Neural crest cell (in vitro differentiated cells): ENCODE measurements at places on chromosomes 4 and X. TPM values are rescaled to one million over a fixed set of nuclear protein-coding genes. Genes with fewer than 3 reads are reported as not detected.

- DNase-seq: no peak
Measured at GRCh38 chr4:159981469-159981856, 878.6 kb downstream of the RAPGEF2 start.

DNA sequence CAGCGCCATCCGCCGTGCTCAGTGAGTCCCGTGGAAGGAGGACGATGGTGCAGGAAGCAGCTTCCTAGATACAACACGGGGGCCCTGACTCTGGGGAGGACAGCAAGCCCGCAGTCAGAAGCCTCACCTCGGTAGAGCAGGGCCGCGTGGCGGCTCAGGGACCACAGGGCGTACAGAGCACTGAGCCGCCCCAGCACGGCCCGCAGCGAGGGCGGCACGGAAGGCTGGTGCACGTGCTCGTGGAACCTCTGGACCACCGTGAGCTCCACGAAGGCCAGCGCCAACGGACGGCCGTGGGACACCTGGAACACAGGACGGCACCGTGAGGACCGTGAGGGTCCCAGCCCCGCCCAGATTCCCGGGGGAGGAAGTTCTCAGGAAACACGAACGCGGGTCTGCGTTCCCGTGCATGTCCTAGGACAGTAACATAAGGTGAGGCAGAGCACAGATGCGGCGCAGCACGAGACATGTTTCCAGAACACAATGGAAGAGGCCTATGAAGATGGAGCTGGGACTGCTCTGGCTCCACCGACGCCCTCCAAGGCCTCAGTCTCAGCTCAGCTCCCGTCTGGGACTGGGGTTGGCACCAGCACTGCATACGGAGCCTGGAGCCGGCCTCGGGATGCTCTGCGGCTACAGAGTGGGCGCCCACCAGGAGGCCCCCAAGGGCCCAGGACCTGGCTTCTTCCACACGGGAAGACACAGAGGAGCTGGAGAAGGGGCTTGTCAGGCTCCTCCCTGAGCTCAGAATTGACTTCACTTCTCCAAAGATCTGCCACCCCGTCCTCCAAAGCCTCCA, 65.5 kb downstream of the ACOX3 start:
- no peak for DNase-seq

- DNase-seq: no peak
Measured at GRCh38 chr4:150216726-150217125, 138.5 kb downstream of the DCLK2 start.

- peak; percentile 23 for DNase-seq
Measured at GRCh38 chrX:29478336-29479069, 736.9 kb upstream of the MAGEB2 start.

DNA sequence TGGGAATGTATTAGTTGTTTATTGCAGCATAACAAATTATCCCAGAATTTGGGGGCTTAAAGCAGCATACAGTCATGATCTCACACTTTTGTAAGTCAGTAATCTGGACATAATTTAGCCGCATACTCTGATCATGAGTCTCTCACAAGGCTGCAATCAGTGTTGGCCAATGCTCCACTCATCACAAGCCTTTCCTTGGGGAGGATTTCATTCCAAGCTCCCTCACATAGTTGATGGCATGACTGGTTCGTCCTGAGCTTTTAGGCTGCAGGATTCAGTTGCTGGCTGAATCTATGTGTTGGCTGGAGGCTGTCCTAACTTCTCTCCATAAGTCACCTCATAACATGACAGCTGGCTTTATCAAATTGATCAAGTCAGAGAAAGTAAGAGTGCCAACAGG, 1568.6 kb upstream of the PCDH7 start:
- DNase-seq: no peak

GRCh38 chr4:65083076-65083475, 587.2 kb downstream of the EPHA5 start:
- DNase-seq: no peak

The WDR17 gene
- total RNA-seq: 8.7 and 10.5 TPM in 2 replicates

The TDO2 gene
- total RNA-seq: not detected in 2 replicates
